Cerebellum (tissue), 4 donors: ENCODE measurements at places on chromosomes 11 and 22.

DNA sequence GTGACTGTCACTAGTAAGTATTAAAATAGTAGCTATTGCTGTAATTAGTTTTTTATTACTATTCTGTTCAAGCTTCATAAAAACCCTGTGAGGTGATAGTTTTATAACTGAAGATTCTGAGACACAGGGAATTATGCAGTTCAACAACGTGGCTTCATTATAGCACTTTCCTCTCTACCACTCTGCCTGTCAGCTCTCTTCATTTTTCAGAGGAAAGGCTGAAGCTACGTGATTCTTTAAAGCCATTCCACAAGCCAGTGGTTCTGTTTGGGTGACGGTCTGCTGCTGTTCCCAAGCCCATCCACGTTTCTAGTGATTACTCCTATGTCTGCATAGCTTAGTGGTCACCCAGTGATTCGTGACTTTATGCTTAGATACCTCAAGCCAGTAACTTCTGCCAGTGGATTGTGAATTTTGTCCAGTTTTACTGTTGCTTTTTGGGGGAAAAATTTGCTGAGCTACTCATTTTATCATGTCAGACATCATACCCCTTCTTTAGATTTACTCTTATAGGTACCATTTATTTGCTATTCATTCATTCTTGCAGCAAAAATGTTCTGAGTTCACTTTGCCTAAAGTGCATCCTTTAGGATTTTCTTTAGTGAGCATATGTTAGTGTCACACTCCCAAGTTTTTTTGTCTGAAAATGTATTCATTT, 59.8 kb downstream of the UVRAG start:
- DNase-seq: no peak

DNA sequence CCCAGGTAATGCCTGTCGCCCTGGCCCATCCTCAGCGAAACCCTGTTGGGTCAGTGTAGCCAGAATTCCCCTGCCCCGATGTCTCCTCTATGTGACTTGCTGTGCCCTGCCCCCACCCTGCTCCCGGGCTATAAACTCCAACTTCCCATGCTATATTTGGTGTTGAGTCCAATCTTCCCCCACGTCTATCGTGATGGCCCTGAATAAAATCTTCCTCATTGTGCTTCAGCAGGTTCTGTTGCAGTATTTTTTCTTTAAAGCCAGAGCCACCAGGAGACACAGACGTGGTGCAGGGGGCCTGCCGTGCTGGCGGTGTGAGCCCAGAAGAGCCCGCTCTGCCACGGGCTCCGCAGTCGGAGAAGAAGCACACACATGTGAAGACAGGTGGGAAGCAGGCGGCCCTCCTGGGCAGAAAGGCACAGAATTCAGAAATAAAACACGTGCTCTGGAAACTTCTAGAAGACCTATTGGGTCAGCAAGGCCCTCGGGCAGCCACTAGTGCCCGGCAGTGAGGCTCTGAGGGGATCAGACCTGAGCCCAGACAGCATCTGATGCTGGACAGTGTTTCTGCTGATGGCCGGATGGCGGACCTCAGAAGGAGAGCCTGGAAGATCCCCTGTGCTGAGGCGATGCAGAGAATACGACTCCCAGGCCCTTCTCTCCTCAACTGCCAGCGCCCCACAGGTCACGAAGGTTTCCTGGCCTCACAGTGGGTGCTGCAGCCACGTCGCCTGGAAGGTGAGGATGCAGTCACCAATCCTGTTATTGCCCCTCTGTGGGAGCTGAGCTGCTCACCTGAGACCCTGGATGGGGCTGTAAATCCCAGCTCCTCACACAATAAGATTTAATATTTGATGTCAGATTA, 501.9 kb downstream of the BRD1 start:
- no peak for DNase-seq

GRCh38 chr11:3920148-3920852, 64.8 kb downstream of the STIM1 start:
- no peak for DNase-seq

DNA sequence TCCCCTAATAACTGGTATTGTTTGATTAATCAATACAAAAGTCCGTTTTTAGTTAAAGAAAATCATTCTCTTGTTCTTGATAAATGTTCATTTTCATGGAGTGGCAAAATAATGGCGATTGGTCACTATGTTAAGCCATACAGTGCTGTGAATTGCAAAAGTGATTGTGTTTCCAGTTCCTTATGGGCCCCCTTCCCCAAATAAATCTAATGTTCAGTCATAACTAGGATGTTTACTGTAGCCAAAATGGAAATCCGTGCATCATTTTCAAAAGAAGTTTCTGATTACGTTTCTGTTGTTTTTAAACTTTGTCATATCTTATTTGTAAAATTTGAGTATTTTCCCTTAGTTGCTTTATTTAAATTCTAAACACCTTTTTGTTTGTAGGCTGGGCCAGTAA, 845 bp downstream of the RBM7 start:
- no peak for DNase-seq

DNA sequence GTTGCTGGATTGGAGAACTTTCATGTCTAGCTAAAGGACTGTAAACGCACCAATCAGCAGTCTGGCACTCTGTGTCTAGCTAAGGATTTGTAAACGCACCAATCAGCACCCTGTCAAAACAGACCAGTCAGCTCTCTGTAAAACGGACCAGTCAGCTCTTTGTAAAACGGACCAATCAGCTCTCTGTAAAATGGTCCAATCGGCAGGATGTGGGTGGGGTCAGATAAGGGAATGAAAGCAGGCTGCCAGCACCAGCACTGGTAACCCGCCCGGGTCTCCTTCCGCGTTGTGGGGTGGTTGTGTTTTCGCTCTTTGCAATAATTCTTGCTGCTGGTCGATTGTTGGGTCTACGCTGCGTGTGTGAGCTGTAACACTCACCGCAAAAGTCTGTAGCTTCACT, 11.3 kb downstream of the MYO18B start:
- DNase-seq: no peak

DNA sequence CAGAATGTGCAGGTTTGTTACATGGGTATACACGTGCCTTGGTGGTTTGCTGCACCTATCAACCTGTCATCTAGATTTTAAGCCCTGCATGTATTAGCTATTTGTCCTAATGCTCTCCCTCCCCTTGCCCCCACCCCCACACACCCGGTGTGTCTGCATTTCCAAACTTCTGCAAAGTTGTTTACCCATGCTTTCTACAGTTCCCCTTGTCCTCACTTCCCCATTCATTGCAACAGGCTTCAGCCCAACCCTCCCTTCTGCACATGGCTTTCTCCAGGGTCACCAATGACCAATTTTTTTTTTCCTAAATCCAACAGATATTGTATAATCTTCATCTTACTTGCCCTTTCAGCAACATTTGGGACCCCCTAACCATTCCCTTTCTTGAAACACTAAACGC, 32.0 kb upstream of the NUP50 start:
- no peak for DNase-seq

- no peak for DNase-seq
Measured at GRCh38 chr11:61924064-61924455, 6.7 kb upstream of the RAB3IL1 start.

DNA sequence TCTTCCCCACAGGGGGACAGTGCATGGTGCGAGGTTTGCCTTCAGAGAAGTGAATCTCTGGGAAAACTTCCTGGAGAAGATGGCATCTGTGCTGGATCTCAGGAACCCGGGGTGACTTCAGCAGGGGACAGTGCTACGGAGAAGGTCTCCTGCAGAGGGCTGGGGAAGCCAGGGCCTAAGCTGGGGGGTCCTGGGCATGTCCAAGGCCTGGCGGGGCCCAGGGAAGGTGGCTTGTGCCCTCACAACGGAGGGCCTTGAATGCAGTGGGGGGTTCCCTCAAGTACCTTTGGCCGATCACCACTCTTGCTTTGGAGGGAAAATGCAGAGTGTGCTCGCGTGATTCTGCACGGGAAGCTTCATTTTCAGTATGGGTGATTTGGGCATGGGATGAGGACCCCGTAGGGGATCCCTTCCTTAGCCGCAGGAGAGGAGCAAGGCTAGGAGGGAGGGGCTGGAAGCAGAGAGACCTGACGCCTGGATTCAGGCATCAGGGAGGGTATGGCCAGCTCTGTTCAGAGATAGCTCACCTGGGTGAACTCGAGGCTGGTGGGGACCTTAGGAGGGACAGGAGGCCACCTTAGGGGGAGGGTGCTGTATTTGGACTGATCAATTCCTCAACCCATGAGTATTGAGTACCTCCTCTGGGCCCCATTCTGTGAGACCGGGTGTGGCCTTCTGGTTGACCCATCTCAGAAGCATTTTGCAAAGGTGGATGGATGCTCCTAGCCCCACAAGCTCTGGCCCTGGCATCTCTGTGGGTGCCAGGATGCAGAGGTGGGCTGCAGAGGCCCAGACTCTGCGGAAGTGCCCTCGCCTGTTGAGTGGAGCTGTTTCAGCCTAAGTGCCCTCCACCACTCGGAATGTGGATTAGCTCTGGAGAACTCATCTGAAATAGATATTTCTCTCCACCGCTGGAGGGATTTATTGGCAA, 529.4 kb downstream of the TBC1D22A start:
- DNase-seq: no peak

- DNase-seq: no peak
Measured at GRCh38 chr11:124310721-124311120, 3.0 kb downstream of the OR8D1 start.

DNA sequence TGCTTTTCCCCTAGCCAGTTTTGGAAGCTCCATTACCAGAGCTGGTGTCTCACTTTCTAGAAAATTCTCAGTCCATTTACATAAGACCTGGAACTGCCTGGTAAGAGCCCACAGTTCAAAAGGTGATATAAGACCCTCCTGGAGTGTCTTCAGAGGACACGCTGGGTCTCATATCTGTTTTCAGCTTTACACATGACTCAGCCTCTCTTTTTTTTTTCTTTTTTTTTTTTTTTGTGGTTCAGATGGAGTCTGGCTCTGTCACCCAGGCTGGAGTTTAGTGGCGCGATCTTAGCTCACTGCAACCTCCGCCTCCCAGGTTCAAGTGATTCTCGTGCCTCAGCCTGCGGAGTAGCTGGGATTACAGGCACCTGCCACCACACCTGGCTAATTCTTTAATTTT, 30.7 kb downstream of the WEE1 start:
- DNase-seq: no peak

DNA sequence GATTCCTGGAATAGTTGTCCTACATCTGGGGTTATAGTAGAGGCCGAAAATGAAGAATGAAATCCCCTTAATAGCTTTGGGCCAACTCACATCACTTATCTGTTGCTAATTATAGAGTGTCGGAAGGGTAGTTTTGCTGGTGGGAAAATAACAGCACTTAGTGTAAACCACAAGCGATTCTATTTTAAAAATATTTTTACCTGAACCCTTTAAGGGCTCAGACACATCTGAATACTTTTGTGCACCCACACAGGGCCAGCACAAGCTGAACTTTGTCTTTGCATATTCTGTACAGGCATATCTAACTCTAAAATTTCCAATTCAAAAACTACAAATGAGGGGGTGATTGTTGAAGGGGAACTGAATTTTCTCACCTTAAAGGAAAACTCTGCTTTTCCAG, 27.6 kb downstream of the SLC6A5 start:
- no peak for DNase-seq

- DNase-seq: no peak
Measured at GRCh38 chr11:9066433-9066925, 24.9 kb downstream of the SCUBE2 start.

DNA sequence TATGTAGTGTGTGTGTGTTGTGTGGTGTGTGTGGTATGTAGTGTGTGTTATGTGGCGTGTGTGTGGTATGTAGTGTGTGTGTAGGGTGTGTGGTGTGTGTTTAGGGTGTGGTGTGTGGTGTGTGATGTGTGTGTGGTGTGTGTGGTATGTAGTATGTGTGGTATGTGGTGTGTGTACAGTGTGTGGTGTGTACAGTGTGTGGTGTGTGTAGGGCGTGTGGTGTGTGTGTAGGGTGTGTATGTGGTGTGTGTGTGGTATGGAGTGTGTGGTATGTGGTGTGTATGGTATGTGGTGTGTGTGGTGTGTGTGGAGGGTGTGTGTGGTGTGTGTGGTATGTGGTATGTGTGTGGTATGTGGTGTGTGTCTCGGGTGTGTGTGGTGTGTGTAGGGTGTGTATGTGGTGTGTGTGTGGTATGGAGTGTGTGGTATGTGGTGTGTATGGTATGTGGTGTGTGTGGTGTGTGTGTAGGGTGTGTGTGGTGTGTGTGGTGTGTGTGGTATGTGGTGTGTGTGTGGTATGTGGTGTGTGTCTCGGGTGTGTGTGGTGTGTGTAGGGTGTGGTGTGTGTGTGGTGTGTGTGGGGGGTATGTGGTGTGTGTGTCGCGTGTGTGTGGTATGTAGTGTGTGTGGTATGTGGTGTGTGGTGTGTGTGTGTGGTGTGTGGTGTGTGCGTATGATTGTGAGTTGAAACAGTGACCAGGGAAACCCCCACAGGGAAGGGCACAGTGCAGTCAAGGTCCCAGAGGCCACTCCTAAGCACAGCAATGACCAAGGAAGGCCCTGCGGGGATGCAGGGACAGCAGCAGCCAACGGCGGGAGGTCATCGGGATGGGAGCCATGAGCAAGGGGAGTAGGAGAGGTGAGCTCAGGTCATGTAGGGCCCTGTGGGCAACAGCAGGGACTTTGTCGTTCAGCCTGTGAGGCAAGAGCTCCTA, 2.9 kb upstream of the PPP6R2 start:
- no peak for DNase-seq

DNA sequence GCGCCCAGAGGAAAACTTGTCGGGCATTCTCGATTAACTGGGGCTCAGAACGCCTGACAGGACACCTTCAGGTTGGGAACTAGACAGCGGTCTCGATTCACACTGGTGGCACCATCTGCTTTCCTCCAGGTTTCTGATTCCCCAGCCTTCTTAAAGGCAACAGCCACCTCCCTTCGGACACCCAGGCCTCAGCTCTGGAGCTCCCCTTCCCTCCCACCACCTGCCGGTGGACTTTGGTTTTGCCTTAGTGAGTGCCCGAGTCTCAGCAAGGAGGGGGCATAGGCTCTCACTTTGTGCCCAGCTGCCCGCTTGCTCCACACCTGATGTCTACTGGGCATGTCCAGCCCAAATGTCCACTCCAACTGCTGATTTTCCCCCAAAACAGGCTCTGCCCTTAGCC, 110.4 kb upstream of the PARVA start:
- DNase-seq: no peak

GRCh38 chr11:92711926-92712325, 257.5 kb upstream of the MTNR1B start:
- no peak for DNase-seq

GRCh38 chr22:28450109-28450508, 229.5 kb downstream of the TTC28 start:
- no peak for DNase-seq

GRCh38 chr11:22037505-22037904, 155.4 kb upstream of the ANO5 start:
- no peak for DNase-seq

- no peak for DNase-seq
Measured at GRCh38 chr11:107266455-107266854, 191.2 kb downstream of the CWF19L2 start.
